ENCODE measurements at places on chromosomes 7 and 10. TPM values are rescaled to one million over a fixed set of nuclear protein-coding genes. Genes with fewer than 3 reads are reported as not detected.

The BUD23 gene
- 231 TPM for total RNA-seq

The RHOBTB1 gene
- 16.5 TPM for total RNA-seq

The SPDYE2B gene
- total RNA-seq, result not detected

The EIF5AL1 gene
- 0.40 TPM for total RNA-seq

The UBE3C gene
- 78.6 TPM for total RNA-seq

The HABP2 gene
- not detected for total RNA-seq

The TRIL gene
- total RNA-seq, result 0.05 TPM

The NUB1 gene
- total RNA-seq, result 83.1 TPM

The ZP3 gene
- 20.2 TPM for total RNA-seq

The SORCS1 gene
- 0.20 TPM for total RNA-seq

The LIPN gene
- total RNA-seq, result not detected

The ARPC1A gene
- 162 TPM for total RNA-seq
